ENCODE measurements at places on chromosomes 5 and 9.

- peak; percentile 87 for DNase-seq
Observed at GRCh38 chr9:17134396-17135294, at the start of gene CNTLN. CNTLN (plus strand) TSS chr9:17135040; CDS start chr9:17135066, 26 bp downstream.

GRCh38 chr5:168822745-168823281 lies 243.6 kb upstream of the PANK3 start:
- DNase-seq = no peak

DNA sequence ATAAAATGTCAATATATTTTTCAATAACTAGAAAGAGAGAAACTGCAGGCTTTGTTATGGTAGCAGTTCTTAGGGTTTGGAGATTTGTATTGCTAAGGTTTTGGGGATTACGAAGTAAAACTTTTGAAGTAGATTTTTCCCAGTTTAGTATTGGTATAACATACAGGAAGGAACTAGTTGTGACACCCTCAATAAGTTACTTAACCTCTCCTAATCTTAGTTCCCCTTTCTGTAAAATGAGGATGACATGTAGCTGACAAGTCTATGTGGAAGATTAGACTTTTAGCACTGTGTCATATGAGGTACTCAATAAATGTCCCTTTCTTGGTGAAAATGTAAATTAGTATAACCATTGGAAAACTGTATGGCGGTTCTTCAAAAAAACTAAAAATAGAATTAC lies 73.4 kb upstream of the ATG10 start:
- DNase-seq = no peak

DNA sequence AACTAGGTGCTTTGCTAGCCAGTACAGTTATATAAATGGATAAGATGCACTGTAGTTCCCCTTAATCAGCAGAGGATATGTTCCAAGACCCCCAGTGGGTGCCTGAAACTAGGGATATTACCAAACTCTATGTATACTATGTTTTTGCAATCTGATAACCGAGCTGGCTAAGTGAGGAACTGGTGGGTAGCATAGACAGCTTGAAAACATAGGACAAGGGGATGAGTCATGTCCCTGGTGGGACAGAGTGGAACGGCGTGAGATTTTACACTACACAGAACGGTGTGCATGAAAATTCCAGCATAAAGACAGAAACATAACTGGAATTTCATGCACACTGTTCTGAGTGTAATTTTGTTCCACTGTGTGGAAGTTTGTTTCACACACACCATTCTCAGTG lies 86.9 kb downstream of the BASP1 start:
- no peak for DNase-seq

GRCh38 chr5:112555691-112556090 lies 136.6 kb upstream of the EPB41L4A start:
- DNase-seq = no peak

DNA sequence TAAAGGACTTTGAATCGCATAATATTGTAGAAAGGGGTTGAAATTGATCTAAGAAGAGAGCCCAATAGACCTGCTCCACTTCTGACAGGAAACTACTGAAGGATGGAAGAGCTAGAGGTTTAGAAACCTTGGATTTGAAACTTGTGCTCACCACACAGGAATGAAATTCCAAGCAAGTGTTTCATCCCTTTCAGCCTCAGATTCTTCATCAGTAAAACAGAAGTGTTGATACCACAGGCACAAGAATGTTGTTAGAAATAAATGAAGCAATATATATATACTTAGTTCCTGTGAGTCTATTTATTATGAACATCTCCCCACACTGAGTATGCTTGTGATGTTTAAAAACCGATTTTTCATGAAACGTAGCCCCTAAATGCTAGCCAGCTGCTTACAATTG lies 43.8 kb downstream of the PRRC1 start:
- DNase-seq = no peak

- peak; percentile 97 for DNase-seq
Observed at GRCh38 chr5:68433923-68434879, 218.6 kb downstream of the PIK3R1 start.

DNA sequence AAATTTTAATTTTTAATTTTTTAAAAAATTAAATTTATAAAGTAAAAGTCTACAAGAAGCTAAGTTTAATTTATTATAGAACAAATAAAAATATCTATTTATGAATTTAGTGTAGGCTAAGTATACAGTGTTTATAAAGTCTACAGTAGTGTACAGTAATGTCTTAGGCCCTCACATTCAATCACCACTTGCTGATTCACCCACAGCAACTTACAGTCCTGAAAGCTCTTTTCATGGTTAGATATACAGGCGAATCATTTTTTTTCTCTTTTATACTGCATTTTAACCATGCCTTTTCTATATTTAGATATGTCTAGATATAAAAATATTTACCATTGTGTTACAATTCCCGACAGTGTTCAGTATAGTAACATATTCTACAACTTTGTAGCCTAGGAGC lies 55.9 kb downstream of the PCSK1 start:
- no peak for DNase-seq

GRCh38 chr5:176908675-176909368 lies 9.7 kb upstream of the HK3 start:
- DNase-seq = no peak
